Spleen (tissue), 13 donors: ENCODE measurements at places on chromosomes 7 and 10.

- no peak for DNase-seq
These were observed 21.7 kb upstream of the MALSU1 start for GRCh38 chr7:23277359-23277989.

DNA sequence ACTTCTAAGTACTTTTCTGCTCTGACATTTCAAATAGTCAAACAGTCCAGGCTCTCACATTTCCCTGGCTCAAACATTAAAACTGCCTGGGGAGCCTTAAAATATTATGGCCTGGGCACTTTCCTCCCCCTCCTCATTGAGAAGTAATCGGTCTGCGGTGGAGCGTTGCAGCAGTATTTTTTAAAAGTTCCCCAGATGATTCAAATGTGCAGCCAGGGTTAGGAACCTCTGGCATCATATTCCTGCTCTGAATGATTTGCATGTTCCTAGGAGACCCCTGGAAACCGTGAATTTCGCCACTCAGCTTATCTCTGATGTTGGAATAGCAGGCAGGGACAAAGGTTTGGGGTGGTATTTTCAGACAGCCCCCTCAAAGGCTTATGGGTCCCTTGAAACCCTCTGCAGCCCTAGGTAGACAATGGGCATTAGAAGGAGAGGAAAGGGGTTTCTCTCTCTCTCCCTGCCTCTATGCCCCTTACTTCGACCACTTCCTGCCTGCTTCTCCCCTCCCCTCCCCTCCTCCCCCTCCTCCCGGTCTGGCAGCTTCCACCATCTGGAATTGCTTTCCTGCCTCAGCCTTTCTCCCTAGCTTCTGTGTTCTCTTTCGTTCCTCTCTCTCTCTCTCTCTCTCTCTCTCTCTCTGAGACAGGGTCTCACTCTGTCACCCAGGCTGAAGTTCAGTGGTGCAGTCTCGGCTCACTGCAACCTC, 622.2 kb downstream of the GALNT17 start:
- no peak for DNase-seq

- no peak for DNase-seq
These were observed 300.0 kb upstream of the SP8 start for GRCh38 chr7:21086688-21087087.

DNA sequence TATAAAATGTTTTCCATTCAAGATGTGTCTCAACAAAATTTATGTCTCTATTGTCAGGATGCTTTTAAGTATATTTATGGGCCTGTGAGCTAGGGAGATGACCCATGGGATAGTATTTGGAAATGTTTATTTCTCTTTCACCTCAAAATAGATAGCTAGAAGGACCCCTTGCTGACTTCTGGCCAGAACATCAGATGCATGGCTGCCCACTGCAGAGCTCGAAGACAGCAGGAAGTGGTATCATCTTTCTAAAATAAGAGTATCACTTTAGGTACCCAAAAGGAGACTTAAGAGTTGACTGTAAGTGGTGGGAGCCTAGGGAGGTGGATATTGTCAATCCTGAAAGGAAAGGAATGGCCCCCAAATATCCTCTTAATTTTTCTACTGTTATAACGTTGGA, 264.4 kb downstream of the NEBL start:
- no peak for DNase-seq

GRCh38 chr7:117567781-117568180, 88.0 kb downstream of the CFTR start:
- DNase-seq = no peak

DNA sequence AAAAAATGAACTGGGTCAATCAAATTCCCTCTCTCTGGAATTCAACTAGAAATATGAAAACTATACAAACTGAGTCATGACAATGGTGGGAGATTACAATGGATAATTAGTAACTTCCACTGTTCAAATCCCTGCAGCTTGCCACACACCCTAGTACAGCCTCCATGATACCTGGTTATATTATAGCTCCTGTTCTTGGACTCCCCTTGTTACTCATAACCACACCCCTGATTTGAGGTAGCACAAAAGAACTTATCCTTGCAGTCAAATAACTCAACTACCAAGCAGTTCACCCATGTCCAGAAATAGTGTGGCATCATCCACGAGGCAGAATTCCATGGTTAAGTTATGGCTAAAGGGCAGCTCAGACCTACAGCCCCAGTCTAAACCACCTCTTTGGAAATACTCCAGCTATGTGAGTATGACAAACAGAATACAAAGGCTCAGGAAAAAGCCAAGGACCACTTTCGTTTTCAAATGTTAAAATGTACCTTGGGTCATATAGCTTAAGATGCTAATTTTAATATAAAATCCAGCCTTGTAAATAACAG, 164.7 kb downstream of the CPEB3 start:
- DNase-seq = no peak

- DNase-seq = no peak
These were observed 4.6 kb downstream of the MGAM start for GRCh38 chr7:142000244-142000643.

DNA sequence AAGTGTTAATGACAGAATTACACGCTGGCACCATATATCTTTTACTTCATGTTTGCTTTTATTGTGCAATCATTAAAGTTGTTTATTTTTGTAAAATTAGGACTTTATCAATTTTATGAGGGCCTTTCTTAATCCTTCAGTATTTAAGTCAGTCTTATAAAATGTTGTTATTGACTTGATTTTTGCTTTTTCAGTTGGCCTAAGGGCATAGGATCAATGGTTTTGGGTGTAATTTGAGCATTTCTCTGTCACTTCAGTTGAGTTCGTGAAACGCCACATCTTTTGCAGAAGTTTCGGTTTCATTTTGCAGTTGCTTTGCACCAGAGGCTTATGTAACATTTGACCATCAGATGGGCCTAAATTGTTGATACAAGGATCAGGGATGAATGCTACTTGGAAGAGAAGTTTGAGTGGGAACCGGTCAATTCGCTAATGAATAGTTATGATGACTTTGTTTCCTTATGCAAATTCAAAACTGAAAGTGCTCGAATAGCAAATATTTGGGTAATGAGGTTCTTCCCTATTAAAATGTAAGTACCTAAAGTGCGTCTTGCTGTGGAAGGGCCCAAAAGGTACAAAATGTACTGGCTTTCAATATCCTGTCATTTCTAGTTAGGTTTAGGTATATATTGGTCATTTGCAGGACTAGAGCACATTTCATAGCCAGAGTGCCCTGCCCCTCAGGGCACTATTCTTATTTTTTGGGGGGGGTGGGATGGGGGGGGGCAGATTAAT, 340.9 kb downstream of the LRMDA start:
- no peak for DNase-seq

DNA sequence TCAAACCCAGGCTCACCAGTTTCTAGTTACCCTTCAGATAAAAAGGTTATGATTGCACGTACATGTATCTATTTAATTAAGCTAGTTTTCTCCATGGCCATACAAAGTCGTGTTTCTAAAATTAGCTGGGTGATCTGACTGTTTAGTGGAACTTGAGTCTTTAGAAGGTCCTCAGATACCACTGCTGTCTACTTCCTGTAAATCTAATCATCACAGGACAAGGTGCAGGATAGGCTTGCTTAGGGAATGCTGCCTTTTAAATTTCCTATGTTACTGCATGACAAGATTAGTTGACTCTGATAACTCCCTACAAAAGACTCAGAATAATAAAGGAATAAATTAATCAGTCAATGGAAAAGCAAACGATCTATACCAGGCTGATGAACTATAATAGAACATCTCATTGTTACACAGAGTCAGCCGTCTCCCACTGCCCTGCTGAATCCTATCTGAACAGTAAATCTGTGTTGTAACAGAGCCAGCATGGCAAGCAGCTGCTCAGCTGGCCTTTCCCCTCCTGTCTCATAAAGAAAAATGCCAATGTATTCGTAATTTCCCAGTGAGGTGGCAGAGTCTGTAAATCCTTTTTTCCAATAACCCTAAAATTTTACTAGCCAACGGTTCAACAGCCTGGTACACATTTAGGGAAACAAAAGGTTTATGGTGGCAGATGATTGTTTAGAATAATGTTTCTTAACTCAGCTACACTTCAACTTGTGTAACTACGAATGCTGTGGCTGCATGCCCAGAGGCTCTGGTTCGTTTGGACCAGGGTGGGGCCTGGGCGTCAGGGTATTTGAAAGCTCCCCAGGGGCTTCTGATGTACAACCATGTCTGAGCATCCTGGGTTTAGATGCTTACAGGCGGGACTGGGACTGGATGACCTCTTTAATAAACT, 318.0 kb downstream of the PAXIP1 start:
- DNase-seq = no peak

- no peak for DNase-seq
These were observed 85.8 kb downstream of the MKX start for GRCh38 chr10:27659786-27660185.

GRCh38 chr7:135672560-135673359, 10.4 kb downstream of the STMP1 start:
- DNase-seq = no peak

DNA sequence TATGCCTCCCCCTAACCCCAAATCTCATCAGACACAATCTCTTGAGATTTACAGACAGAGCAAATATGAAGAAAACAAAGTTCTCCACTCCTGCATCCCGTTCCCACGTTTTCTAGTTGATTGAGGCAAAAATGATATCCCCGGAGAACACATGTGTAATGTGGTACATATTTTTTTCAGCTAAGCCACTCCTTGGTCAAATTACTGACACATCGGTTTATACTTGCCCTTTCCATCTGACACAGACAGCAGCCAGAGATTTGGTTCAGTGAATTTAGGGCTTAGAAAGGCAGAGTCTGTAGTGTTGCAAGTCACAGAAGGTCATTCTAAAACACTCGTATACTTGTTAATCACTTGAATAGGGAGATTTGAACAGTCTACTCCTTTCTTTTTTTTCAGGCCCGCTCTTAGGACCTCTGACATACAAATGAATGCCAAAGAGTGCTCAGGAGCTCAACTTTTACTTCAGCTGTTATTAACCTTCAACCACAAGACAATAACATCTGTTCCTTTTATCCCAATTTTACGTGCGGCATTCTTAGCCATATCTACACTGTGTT, 1.8 kb upstream of the DDX50 start:
- no peak for DNase-seq
